ENCODE measurements at places on chromosomes 6 and 20.

DNA sequence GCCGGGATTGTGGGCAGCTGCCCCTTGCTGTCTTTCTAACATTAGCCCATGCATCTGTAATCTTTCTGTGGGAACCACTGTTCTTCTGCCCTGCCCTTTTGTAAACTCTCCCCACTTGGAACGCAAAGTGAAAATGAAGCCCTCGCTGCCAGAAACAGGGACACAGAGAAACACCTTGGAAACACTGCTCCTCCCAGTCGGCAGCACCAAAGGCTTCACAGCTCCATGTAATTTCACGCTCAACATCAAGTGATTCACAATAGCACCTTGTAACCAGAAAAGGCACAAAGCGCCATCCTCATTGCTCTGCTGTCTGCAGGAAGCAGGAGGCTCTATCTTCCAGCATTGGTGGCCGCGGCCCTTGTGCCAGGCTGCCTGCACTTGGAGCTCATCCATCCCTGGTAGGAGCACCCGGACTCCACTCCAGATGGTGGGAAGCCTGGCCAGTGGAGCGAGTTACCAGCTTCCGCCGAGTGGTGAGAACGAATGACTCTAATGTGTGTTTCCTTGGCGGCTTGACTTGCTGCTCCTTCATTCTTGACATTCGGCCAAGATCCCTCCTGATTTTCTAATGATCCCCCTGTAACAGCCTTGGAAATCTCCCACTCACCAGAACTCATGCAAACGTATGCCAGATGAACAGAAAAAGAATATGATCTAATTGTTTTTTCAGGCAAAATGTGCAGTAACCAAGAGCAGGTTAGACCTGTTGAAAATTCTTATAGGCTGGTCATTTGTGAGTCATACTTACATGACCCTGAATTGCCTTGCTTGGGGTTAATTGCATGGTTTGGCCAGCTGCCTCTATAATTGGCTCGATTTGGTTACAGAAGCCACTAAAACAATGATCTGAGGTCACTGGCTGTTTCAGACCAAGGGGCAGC, 169.1 kb upstream of the CDYL start:
- no peak for DNase-seq

- DNase-seq = no peak
Measured at GRCh38 chr20:42191140-42191860, 573.1 kb upstream of the CHD6 start.

- DNase-seq = no peak
Measured at GRCh38 chr20:20370094-20370575, 2.2 kb downstream of the INSM1 start.

DNA sequence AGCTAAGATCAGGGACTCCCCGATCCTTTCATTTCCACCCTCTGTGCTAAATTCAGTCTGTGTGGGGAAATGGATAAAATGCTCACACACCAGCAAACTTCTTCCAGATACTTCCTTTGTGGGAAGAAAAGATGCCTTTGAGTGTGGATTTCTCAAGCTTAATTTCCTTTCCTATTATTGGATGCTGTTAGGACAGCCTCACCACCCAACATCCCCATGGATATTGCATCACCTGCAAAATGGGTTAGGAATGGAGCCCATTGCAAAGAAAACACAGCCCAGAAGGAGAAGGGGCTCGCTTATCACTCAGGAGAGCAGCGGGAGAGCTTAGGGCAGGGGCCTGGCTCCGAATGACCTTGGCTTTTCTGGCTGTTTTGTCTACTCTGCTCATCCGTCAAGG, 272.2 kb downstream of the CDC5L start:
- no peak for DNase-seq

DNA sequence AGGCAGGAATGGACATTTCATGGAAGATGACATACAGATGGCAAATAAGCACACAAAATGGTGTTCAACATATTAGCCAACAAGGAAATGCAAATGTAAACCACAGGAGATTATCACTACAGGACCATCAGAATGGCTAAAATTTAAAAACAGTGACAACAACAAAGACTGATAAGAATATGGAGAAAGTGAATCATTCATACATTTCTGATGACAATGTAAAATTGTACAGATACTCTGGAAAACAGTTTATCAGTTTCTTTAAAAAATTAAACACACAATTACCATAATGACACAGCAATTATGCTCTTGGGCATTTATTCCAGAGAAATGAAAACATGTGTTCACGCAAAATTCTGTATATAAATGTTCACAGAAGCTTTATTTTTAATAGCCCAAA, 105.8 kb upstream of the RUNX2 start:
- DNase-seq = no peak

GRCh38 chr20:51540580-51540979, 1.9 kb downstream of the NFATC2 start:
- no peak for DNase-seq

DNA sequence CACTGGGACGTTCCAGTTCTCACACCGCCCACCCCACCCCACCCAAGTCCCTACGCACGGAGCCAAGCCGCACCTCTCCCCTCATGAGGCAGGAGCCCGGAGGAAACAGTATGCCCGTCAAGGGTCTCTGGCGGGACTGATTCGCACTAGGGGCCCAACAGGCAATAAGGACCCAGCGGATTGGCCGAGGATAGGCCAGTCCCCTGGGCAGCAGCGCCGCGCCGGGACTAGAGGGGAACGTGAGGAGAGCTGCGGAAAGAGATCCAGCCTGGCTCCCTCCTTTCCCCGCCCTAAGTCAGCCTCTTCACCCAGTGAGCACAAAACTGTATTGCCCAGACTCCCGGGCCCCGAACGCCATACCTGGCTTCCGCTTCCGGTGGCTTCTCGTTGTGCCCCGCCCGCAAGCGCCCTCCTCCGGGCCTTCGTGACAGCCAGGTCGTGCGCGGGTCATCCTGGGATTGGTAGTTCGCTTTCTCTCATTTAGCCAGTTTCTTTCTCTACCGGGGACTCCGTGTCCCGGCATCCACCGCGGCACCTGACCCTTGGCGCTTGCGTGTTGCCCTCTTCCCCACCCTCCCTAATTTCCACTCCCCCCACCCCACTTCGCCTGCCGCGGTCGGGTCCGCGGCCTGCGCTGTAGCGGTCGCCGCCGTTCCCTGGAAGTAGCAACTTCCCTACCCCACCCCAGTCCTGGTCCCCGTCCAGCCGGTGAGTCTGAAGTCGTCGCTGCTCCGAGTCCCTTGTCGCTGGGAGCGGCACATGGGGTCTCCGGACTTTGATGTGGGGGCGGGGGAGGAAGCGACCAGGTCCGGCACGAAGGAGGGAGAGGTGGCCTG, at the start of gene CSNK2B:
TSS of gene CSNK2B (plus strand) at position 580 of the 836 bp plus-strand sequence. CDS start 752 bp downstream, outside the sequence.
- peak; percentile 99 for DNase-seq

GRCh38 chr6:44856479-44856878, 469.0 kb downstream of the CDC5L start:
- DNase-seq = no peak

DNA sequence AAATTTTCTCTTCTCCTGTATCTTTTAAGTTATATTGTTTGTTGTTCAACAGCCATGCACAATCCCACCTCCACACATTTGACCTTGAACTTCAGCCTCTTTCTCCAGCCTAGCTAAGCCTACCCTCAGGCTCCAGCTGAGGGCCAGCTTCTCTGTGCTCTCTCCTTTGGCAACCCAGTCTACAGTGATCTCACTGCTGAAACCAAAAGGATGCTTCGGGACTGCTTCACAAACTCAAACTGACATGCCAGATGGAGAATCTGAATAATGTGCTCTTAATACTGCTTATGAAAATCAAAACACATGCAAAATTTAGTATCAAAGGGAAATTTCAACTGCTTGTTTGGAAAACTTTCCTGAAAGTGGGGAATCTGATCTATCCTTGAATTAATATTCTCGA, 16.1 kb upstream of the RIN2 start:
- DNase-seq = no peak

- DNase-seq = no peak
Measured at GRCh38 chr20:7879883-7880282, 60.4 kb downstream of the HAO1 start.

- DNase-seq = no peak
Measured at GRCh38 chr6:971981-972640, 279.2 kb upstream of the EXOC2 start.

GRCh38 chr6:145784683-145785082, 29.9 kb downstream of the FBXO30 start:
- DNase-seq = no peak

GRCh38 chr6:41996997-41997396, 53.3 kb upstream of the TAF8 start:
- DNase-seq = no peak

GRCh38 chr20:58713801-58714339, 21.3 kb downstream of the NPEPL1 start:
- peak; percentile 0 for DNase-seq

GRCh38 chr6:2492686-2493523, 247.5 kb upstream of the GMDS start:
- DNase-seq = no peak

DNA sequence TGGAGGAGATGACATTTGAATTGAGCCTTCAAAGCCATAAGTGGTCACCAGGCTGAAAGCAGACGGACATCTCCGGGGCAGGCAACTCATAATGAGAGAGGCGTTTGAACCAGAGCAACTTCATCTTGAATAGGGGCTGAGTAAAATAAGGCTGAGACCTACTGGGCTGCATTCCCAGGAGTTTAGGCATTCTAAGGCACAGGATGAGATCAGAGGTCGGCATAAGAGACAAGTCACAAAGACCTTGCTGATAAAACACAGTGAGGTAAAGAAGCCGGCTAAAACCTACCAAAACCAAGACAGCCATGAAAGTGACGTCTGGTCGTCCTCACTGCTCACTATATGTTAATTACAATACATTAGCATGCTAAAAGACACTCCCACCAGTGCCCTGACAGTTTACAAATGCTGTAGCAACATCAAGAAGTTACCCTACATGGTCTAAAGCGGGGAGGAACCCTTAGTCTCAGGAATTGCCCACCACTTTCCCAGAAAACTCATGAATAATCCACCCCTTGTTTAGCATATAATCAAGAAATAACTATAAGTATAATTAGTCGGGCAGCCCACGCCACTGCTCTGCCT, 194.7 kb upstream of the SOX4 start:
- no peak for DNase-seq

GRCh38 chr6:152720974-152721373, 23.3 kb downstream of the MYCT1 start:
- DNase-seq = no peak

GRCh38 chr6:29016559-29017427, 11.7 kb upstream of the ZNF311 start:
- DNase-seq = peak; percentile 89

DNA sequence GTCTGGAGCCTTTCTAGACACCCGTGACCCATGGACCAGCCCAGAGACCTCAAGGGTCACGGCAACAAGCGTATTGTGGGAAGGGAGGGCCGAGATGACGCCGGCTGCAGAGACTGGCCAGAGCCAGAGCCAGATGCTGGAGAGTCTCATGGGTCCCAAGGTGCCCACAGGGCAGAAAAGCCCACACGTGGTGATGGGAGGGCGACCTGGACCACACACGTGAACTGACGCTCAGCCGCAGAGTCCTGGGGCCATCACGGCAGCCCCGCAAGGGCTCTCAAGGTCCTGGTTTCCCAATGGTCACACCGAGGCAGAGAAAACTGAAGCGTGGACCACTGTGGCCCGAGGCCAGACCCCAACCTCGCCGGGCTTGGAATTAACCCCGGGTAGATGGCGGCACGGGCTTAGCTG, 92.6 kb downstream of the YTHDF1 start:
- no peak for DNase-seq

DNA sequence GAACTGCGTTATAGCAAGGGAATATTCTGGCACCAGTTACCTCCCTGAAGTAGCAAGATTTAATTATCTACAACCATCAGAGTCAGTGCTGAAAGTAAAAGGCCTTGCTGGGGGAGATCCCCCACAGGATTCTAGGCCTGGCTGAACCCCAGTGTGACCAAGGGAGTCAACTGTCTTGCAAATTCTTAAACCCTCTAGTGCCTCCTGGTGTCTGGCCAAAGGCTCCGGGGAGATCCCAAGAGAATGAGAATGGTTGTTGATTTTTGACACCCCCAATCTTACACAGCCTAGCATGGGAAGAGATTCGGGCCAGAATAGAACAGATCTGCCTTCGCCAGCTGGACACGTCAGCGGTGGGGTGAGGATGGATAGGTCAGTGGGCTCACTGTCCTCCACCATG, 179.4 kb downstream of the ERMARD start:
- no peak for DNase-seq

- peak; percentile 82 for DNase-seq
Measured at GRCh38 chr6:36340618-36341454, 4.1 kb upstream of the BNIP5 start.

DNA sequence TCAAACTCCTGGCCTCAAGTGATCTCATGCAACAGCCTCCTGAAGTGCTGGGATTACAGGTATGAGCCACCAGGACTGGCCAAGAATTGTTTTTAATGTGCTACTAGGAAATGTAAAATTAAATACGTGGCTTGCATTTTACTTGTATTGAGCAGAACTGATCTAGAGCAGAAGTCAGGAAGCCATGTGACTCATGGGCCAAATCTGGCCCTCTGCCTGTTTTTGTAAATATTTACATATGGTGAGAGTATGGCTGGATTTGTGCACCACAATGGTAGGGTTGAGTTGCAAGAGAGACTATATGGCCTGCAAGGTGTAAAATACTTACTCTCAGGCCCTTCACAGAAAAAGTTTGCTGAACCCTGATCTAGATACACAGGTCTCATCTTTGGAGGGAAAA, 75.8 kb downstream of the LAMP5 start:
- no peak for DNase-seq

DNA sequence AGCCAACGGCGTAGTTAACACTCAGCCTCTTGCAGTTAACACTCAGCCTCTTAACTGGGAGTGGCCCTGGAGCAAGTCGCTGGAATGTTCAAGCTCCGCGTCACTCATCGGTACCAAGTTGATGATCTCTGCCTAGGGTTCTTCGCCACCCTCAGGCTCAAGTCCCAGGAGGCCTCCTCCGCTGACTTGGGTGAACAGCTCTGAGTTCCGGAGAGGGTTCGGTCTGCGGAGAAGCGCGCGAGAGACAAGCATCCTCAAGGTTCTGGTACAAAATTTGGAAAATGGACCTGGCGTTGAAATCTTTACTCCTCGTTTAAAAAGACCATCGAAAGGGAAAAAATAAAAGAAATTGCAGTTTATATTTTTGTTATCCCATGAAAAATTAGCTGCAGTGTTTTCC, 876 bp upstream of the DSP start:
- no peak for DNase-seq

GRCh38 chr6:91097364-91097763, 510.5 kb upstream of the MAP3K7 start:
- DNase-seq = no peak

- no peak for DNase-seq
Measured at GRCh38 chr6:6417475-6417874, 97.0 kb upstream of the F13A1 start.

GRCh38 chr20:37282556-37282955, 6.9 kb upstream of the MANBAL start:
- DNase-seq = no peak

DNA sequence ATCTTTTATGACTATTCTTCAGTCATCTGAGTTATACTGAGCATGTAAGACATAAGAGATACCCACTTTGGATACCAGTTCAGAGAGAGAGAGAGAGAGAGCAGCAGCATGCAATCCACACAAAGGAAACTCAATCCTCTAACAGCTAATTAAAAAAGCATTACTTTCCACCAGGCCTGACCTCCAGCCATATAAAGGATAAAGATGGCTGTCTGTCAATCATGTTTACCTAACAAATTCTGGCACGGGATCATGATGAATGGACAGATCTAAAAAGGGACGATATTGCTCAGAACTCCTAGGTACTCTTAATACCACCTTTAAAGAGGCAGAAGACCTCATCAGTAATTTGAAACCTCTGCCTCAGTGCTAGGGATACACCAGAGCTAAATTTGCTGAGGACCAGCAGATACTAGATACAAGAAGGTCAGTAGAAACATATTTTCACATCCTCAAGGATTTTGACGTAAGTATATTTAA, 159.2 kb downstream of the RPS12 start:
- no peak for DNase-seq

GRCh38 chr20:49979030-49979832, 3.5 kb upstream of the SNAI1 start:
- peak; percentile 70 for DNase-seq

Measured in activated CD4-positive, alpha-beta T cell treated with anti-CD3 and anti-CD28 coated beads for 48 hours (primary cell).